ENCODE measurements at places on chromosomes 12 and 14.

DNA sequence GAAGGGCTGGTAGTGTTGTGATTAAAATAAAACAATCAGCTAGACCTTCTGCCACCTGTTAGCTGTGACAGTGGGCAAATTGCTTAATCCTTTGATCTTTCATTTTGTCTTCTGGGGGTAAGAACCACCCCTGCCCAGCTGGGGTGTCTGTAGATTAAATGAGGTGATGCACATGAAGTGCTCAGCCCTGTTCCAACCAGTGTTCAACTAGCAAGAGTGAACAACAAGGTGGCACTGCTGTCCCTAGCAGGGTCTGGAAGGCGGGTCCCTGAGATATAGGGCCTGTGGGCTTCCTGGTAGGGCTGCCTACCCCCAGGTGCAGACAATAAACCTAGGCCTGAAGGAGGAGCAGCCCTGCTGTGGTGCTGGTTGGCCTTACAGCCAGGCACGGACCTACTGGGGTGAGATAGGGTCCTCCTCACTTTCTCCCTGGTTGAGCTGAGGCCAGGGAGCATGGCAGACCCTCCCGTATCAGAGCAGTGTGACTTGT, 60.6 kb downstream of the ARL6IP4 start:
- no peak for DNase-seq

- DNase-seq = no peak
Measured at GRCh38 chr12:66154776-66155175, 15.0 kb downstream of the TMBIM4 start.

GRCh38 chr12:19186722-19187661, 57.5 kb downstream of the PLEKHA5 start:
- peak; percentile 33 for DNase-seq

- no peak for DNase-seq
Measured at GRCh38 chr14:68824517-68825347, 31.9 kb upstream of the ZFP36L1 start.

DNA sequence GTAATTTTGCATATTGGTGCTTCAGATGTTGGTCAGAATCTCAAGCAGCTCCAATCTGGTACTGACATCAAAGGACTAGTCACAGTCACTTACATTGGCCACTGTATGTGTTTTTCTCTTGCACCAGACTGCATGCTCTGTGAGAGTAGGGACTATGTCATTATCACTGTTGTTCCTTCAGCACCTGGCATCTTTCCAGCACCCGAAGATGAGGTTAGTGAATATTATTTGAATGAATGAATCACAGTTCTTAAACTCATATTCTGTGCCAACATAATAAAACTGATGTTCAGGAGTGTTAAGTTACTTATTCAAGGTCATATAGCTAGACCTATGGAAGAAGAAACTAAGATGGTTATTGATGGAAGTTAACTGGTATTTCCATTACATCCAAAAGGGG, 204.5 kb upstream of the TBX3 start:
- no peak for DNase-seq

DNA sequence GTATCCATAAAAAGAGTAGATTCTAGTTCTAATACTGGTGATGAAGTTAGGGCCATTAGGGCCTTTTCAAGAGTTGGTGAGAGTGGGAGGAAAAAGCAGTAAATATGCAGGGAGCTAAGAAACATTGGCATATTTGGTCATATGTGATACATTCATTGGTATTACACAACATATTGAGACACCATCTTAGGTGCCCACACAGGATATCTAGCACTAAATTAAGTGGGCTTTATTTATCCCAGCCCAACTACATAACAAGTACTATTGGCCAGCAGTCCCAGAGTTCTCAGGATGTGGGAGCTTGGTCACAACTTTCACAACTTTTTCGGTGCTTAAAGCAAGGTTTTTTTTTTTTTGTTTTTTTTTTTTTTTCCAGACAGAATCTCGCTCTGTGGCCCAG, 2.0 kb upstream of the ING4 start:
- no peak for DNase-seq

GRCh38 chr14:99645545-99646505, 896 bp downstream of the HHIPL1 start:
- DNase-seq = no peak

- no peak for DNase-seq
Measured at GRCh38 chr12:110639336-110640141, 25.6 kb downstream of the TCTN1 start.

DNA sequence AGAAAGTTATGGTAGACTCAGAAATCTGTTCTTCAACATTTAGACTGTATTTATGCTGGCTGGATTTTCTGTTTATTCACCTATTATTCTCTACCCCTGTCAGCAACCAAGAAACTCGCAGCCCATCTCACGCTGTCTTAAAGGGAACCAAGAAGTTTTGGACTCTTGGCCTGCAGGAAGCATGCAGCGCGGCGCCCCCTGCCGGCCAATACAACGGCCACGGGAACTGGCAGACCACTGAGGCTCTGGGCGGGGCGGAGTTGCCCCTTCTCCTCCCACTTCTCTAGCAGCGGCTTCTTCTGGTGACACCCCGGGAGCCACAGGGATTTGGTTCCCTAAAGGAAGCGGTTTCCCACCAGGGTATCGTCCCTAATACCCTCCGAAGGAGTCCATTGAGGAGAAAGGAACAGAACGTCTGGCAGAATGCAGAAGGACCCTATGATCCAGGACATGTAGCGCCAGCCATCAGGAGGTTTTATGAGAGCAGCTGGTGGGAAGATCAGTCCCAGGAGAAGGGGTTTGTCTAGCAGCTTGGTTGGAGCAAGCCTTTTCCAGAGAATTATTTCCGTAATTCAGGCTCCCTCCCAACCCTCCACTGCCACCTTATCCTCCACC, 21.0 kb upstream of the RNASE2 start:
- no peak for DNase-seq

DNA sequence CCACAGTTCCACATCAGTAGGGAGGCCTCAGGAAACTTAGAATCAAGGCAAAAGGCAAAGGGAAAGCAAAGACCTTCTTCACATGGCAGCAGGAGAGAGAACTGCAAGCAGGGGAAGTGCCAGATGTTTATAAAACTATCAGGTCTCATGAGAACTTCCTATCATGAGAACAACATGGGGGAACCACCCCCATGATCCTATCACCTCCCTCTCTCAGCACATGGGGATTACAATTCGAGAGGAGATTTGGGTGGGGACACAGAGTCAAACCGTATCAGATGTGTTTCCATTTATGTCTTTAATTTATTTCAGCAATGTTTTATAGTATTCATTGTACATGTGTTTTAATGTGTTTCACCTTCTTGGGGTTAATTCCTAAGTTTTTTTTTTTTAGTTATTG, 25.8 kb downstream of the METAP2 start:
- DNase-seq = no peak

DNA sequence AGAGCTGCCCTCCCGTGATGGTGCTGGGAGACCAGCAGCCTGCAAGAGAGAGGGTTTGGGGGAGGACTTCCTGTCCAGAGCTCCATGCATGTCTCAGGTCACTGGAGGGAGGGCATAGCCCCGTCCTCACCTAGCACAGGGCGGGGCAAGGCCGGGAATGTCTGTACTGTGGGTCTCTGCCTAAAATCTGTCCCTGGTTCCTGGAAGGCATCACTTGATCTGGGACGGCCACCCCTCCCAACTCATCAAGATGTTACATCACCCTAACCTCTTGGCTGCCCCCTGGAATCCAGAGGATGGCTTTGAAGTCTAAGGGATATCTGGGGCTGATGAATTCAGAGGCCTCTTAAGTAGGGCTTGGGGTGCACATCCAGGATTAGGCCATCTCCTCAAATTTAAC, 37.0 kb upstream of the MEG3 start:
- no peak for DNase-seq

DNA sequence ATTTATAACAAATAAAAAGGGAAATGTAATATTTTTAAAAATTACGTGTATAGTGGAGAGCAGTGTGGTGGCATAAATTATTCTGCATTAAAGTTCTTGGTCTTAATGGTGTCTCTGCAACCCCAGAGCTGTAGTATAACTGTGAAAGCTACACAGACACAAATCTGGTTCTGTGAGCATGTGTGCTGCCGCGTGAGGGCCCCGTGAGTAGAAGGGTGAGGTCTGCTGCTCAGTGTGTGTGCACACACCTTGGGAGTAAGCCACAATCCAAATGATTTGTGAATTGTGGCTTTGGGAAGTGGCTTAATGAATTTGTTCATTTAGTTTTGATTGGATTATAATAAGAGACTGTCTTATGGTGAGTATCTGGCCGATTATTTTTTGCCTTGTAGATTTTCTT, 16.8 kb downstream of the PELI2 start:
- DNase-seq = no peak

DNA sequence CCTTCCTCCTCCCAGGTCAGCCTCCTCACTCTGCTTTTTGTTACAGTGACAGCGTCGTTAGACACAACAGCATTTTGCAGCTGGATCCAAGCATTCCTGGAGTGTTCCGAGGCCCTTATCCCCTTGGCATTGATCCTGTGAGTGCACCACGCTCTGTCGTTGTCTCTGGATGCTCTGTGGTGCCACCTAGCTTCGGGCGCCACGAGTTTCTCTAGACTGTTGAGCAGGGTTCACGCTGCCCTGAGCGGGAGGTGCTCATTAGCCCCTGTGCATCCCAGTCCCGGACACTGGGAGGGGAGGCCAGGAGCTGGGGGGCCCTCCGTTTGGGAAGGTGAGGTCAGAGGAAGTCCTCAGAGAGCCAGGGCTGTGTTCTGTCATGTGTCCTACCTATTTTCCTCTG, 17.3 kb upstream of the DNAH10 start:
- no peak for DNase-seq

- DNase-seq = no peak
Measured at GRCh38 chr14:61695695-61696527, 598 bp downstream of the HIF1A start.

- DNase-seq = no peak
Measured at GRCh38 chr12:3534511-3534910, 43.5 kb downstream of the PRMT8 start.
